ENCODE measurements at places on chromosomes 7 and 10. TPM values are rescaled to one million over a fixed set of nuclear protein-coding genes. Genes with fewer than 3 reads are reported as not detected.

LIPF gene
- total RNA-seq = not detected

AKR1E2 gene
- 14.4 TPM for total RNA-seq

DNA sequence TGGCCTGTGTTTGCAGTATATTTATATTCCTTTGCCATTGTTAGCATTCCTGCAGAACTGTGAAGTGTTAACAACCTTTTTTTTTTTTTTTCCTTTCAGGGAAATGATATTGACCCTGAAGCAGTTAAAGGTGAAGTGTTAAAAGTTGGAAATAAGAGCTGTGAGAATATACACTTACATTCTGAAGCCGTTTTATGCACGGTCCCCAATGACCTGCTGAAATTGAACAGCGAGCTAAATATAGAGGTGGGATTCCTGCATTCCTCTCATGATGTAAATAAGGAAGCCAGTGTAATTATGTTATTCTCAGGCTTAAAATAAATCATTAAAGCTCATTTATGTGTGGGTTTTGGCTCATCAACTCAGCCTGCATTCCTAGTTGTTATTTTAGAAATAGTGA lies 92.8 kb upstream of the CAPZA2 start:
- peaks cover 8% of the 10 kb centered on the region for H3K4me1 ChIP-seq
- no peak overlapping the region for H3K4me3 ChIP-seq
- no peak for DNase-seq
- H3K36me3 ChIP-seq = no peaks in the 10 kb centered on the region

DNA sequence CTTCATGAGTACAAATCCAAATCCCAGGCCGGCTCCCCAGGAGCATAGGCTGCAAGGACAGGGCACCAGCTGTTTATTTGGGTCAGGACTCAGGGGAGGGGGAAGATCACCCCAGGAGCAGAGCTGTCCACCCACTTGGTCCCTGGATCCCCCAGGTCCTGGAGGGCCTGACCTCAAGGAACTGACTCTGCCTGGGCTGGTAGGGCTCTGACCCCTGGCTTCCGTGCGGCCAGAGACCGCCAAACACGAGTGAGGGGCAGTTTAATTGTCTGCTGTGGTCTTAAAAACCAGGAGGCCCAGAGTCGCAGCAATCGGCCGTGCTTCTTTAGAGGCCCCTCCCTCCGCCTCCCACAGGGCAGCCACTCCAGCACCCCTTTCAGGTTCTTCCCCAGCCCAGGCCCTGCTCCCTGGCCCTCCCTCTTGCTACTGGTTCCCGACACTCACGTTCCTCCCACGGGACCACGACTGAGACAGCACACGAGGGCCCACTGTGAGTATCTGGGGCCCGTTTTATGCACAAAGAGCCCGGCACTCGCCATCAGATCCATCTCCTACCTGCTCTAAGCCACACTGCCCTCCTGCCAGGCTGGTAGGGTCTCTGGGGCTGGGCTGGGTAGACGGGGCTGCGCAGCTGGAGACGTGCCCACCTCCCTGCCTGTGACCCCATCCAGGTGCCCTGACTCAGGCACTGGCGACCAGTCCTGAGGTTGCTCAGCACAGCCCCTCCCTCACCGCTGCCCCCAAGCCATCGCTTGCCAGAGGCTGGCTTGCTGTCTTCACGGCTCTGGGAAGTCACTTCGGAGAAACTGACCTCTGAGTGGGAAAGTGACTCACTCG lies 30.0 kb upstream of the CFAP46 start:
- no peaks in the 10 kb centered on the region for H3K27me3 ChIP-seq
- no peak overlapping the region for H3K4me3 ChIP-seq
- H3K36me3 ChIP-seq = no peaks in the 10 kb centered on the region
- no peak for DNase-seq
- H3K4me1 ChIP-seq = peaks cover 5% of the 10 kb centered on the region
- no peak overlapping the region for H3K27ac ChIP-seq

INPP5F gene
- total RNA-seq = 12.8 TPM

All from thyroid gland (tissue), 4 donors.